Effector memory CD8-positive, alpha-beta T cell (primary cell): ENCODE measurements at places on chromosomes 12 and 14.

- DNase-seq = no peak
Measured at GRCh38 chr14:91956616-91957015, 9.1 kb upstream of the FBLN5 start.

- DNase-seq = no peak
Measured at GRCh38 chr14:100589071-100589759, 2.0 kb upstream of the BEGAIN start.

GRCh38 chr14:96077983-96078624 is 38.9 kb downstream of the C14orf132 start:
- no peak for DNase-seq

- DNase-seq = no peak
Measured at GRCh38 chr14:51897791-51898355, 37.5 kb downstream of the GNG2 start.

- no peak for DNase-seq
Measured at GRCh38 chr12:57058454-57058853, 8.5 kb upstream of the MYO1A start.

- no peak for DNase-seq
Measured at GRCh38 chr12:88371416-88372183, 208.7 kb downstream of the KITLG start.

- DNase-seq = no peak
Measured at GRCh38 chr12:45296046-45296586, 80.2 kb downstream of the ANO6 start.

GRCh38 chr14:39050389-39050788 is 52.6 kb downstream of the SEC23A start:
- no peak for DNase-seq

- no peak for DNase-seq
Measured at GRCh38 chr14:85247071-85247470, 282.9 kb upstream of the FLRT2 start.

DNA sequence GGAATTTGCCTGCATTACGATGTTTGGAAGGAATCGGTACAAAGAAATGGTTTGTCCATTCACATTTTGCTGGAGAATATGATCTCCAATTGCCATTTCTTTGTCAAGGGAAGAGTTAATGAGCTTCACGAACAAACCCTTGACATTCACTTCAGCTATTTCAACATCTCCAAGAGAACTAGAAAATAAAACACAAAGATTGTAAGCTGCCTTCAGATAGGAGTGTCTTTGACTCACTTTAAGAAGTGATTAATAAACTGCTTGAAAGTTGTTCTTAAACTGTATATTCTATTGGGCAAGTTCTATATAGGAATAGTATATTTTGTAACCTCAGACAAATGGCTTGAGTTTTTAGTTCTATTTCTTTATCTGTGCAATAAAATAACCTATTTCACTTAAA is 26.3 kb downstream of the LMNTD1 start:
- DNase-seq = no peak

DNA sequence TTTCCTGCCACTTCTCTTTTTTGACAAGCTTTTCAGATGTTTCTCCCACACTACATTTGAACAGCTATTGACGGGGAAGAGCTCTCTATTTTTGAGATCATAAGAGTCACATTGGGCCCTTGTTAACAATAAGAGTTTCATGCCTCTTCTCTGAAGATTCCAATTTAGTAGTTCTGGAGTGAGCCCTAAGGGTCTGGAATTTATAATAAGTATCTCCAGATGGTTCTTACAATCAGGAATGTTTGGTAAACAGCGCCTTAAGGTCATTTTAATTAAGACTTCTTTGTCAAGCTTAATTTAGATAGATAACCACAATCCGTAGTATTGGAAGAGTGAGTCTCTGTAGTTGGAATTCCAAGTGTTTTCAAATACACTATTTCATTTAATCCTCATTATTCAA is 60.6 kb upstream of the HECTD1 start:
- no peak for DNase-seq

GRCh38 chr12:128627659-128628058 is 196.1 kb downstream of the SLC15A4 start:
- no peak for DNase-seq

DNA sequence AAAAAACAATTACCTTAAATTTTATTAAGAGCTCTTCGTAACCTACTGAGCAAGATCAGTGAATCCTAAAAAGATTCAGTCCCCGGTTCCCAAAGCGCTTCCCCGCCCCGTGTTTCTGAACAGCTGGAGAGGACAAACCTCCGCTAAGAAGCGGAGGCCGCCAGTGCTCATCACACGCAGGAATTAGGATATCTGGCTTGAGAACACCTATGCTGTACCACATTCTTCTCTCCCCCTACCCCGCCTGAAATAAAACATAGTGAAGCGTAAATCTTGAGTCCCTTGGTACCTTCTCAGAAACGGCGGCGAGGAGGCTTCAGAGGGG is 774 bp upstream of the WDR20 start:
- no peak for DNase-seq

DNA sequence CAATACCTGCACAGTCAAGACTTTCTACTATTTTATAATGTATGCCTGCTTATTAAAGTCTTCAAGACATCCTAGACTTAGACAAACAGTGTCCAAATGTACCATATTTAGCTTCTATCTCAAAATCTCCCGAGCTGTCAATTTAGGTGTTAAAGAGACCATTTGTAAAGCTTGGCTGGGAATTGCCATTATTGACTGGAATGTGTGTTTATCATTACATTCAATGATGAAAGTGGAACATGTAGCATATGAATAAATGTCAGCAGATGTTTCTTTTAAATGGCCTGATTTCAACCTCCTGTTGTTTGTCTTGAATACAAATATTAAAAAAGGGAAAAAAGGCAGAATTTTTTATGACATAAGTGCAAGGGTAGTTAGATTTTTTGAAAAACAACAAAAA is 572.3 kb downstream of the PRKD1 start:
- no peak for DNase-seq

GRCh38 chr12:115998794-115999478 is 278.6 kb downstream of the MED13L start:
- no peak for DNase-seq

- no peak for DNase-seq
Measured at GRCh38 chr12:12138203-12139154, 67.7 kb downstream of the BCL2L14 start.

GRCh38 chr12:54337854-54338650 is 13.1 kb downstream of the COPZ1 start:
- DNase-seq = no peak

DNA sequence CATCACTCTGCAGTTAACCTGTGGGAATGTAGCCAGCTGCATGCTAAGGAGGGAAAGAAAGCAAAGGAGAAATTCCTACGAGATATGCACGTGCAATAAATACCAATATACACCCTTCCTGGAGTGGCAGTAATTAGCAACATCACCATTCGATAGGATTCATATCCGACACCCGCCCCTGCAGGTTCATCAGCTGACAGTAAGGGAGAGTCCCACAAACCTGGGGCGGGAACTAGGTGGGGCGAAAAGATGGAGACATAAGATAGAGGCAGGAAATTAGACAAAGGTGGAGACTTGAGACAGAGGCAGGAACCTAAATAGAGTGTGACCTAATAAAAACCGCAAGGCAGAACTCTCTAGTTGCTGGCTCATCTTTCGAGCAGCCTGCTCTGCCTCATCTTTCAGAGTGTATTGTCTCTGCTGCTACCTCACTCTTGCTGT is 51.6 kb downstream of the PLEKHG3 start:
- DNase-seq = peak; percentile 70

DNA sequence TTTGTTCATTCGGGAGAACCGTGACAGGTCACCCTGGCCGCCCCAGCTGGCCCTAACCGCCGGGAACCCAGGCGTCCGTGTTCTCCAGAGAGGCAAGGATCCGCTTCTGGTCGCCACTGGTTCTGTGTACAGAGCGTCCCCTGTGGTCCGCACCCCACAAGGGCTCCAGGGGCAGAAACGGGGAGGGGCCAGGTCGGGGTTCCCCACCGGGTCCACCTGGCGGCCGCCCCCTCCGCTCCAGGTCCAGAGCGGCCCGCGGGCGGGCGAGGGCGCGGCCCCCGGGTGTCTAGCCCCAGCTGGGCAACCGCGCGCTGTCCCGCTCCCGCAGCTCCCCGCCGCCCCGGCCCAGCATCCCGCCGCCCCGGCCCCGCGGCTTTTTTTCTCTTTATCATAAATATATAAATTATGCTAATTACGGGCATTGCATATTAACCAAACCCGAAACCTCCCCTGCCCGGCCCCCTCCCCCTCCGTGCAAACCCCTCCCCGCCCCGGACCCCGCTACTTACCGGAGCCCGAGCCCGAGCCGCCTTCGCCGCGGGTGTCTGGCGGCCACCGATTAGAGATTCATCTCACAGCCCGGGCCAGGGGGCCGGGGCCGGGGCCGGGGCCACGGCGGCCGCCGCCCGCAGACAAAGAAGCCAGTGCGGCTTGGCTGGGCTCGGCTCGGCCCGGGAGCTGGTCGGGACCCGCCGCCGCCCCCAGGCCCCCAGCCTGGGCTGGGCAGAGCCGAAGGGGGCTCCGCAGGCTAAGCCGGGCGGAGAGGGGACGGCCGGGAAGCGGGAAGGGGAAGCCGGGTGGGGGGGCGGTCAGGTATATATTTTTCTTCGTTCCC is 512 bp downstream of the POU6F1 start:
- DNase-seq = peak; percentile 42

DNA sequence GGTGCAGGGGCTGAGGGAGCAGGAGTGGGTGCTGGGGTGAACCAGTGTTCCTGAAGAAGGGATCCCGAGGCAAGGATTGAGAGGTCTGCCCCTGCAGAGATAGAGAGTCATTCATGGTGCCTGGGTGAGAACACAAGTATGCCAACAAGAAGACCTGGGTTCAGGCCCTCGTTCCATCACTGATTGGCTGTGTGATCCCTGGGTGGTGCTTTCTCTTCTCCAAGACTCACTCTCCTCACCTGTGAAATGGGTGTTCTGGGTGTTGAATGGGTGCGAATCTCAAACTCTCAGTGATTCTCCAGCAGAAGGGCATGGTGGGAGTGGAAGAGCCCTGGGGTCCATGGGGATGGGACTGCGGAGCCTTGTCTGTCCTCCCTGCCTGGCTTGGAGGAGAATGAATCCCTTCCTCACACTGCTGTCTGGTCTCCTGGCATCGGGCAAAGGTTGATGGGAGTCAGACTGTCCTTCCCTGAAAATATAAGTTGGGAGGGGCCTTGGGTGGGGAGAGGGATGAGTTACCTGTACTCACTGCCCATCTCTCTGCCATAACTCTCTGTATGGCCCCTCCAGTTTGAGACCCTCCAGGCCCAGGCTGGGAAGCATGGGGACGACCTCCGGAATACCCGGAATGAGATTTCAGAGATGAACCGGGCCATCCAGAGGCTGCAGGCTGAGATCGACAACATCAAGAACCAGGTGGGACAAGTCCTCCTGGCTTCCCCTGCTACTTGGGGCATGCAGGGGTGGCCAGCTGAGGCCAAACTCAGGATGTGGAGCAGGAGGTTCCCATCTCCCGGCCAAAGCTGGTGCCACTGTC is 9.6 kb downstream of the KRT7 start:
- no peak for DNase-seq

GRCh38 chr12:112331886-112332285 is 50.3 kb downstream of the HECTD4 start:
- DNase-seq = no peak

DNA sequence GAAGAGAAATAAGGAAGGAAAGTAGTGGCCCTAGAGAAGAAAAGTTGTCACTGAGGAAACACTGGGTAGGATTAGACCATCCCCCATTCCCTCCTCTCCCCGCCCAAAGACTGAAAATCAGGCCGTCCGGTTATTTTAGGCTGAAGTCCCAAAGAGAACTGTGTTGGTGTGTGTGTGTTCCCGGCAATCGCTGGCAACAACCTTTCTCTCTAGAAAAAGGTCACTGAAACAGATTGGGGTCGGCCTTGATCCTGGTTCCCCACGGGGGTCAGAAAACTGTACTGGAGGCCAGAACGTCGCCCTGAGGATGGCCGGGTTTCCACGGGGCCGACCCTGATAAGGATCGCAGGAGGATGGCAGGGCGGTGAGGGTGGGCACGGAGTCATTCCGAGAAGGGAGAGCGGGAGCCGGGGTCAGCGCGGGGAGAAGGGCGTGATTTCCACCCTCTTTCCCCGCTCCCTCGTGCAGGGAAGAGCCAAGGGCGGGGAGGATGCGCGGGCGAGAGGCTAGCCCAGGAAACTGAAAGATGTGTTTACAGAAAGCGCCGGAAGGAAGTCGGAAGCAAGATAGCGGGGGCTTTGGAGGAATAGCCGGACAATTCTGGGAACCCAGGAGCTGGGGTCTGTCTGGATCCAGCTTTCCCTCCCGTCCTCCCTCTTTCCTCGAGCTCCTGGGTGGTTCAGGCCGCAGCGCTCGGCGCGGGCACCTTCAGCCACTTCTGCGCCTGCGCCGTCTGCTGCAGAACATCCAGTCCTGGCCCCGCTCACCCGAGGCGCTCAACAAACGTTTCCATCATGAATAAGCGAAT is 25.3 kb upstream of the SPTLC2 start:
- peak; percentile 45 for DNase-seq

GRCh38 chr14:30620178-30620577 is 1.9 kb upstream of the SCFD1 start:
- DNase-seq = no peak

DNA sequence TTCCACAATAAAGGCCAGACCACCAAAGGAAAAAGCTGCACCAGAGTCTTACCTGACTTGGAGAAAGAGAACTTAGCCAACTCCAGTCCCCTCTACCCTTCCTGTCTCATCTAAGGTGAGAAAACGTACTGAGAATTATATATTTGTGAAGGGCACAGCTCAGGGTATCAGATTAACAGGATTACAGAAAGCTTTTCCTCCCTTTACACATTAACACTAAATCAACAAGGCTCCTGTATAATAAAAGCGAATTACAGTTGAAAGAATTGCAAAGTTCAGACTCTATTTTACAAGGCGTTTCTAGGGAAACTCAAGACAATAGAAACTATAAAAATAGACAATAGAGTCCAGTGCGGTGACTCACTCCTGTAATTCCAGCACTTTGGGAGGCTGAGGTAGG is 82.7 kb upstream of the RPL10L start:
- DNase-seq = no peak

DNA sequence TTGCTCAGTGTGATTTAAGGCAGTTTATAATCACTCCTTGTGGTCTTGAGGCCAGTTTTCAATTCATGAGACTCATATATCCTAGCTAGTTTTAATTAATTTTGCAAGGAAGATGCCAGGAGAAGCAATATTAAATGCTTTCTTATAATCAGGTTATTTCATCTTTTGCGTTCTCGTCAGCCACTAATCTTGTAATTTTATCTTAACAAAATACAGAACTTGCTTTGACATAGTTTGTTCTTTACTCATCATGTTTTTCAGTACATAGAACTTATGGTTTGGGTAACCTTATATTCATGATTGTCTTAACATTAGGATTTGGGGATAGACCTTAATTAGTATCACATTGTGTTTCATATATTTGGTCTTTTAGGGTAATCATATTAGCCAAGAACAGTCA is 76.0 kb downstream of the LIN52 start:
- no peak for DNase-seq

GRCh38 chr12:114700392-114701103 is 16.6 kb upstream of the TBX3 start:
- no peak for DNase-seq

DNA sequence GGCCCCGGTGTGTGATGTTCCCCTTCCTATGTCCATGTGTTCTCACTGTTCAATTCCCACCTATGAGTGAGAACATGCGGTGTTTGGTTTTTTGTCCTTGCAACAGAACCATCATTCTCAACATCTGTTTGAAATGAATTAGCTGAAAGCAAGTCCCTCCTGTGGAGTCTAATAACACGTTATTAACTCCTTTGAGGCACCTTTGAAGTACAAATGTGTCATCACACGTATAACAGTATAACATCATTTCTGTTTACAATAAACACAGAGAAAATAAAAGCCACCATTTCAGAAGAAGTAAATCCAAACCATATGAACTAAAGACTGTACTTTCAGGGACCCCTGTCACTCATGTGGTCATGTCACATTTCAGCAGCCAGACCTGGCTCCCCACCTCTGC is 198.5 kb downstream of the STXBP6 start:
- no peak for DNase-seq

- DNase-seq = no peak
Measured at GRCh38 chr12:68904351-68904962, 28.5 kb downstream of the CPM start.
